ENCODE measurements at places on chromosomes 5 and 9.

DNA sequence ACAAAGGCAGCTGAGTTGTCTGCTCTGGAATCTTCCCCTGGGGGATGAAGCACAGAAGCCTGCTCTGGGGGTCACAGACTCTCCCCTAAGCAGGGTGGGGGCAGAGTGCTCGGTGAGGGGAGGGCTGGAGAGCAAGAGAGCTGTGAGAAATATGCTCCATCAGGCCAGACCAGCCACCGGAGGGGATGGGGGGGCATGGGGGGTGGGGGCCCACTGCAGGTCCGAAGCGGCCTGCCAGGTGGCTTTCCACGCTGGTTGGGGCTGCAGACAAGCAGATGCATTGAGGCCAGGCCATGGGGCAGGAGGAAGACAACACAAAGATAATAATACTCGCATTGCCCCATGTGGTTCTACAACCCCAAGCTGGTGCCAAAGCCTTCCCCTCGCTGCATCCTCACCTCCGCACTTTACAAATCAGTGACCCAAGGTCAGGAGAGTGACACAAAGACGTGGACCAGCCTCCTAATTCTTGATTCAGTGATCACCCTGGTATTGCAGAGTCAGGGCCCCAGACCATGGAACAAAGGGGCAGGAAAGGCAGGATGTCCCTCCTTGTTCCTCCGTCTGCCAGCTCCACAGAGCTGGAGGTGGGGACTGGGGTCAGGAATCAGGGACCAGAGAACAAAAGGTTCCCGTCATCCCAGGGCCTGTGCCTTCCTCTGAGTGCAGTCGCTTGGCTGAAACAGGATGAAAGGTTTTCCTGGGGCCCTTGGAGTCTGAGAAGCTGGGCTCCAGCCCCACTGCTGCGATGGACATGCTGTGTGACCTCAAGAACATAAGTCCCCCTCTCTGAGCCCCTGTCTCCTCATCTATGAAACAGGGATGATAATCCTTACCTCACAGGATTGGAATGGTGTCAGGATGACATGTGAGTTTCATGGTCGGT lies 37.2 kb upstream of the GABRP start:
- DNase-seq, result no peak

DNA sequence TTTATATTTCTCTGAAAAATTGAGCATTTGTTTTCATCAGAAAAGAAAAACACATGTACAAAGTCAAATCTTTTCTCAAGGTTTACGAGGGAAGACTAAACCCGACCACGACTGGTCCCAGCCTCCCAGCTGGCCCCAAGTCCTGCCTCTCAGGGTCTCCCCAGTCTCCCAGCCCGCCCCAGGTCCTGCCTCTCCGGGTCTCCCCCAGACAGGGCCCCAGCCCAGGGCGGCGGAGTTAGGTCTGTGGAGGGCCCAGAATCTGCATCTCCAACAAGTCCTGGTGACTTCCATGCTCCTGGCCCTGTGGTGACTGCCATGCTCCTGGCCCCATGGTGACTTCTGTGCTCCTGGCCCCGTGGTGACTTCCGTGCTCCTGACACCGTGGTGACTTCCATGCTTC lies 359.9 kb downstream of the IRX2 start:
- DNase-seq, result no peak

DNA sequence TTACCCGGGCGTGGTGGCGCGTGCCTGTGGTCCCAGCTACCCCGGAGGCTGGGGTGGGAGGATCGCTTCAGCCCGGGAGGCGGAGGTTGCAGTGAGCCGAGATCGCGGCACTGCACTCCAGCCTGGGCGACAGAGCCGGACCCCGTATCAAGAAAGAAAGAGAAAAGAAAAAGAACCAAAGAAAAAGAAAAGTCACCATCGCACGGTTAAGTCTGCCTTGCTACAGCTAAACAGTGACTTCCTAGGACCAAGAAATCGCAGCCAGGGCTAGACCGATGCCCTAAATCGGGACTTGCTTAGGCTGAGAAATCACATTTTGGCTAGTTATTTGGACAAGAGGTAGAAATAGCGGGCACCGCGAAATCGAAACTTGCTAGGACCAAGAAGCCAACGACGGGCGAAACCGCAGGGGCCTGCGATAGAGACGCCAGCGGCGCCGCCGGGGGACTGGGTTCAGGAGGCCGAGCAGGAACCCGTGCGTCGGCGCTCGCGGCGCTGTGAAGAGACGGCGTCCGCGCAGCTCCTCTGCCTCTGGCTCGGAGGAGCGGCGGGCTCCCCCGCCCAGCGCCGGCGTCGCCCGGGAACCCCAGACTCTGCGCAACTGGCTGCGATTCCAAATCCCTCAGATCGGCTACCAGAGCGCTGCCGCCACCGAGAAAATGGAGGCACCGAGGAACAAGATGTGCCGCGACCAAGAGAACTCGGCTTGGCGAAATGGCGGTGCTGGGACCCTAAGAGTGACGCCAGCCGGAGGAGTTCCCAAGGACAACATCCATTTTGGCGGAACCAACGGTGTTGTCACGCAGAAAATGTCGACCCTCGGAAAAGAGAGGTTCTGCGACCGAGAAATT lies 26.1 kb upstream of the ANXA2R start:
- DNase-seq, result peak; percentile 80

DNA sequence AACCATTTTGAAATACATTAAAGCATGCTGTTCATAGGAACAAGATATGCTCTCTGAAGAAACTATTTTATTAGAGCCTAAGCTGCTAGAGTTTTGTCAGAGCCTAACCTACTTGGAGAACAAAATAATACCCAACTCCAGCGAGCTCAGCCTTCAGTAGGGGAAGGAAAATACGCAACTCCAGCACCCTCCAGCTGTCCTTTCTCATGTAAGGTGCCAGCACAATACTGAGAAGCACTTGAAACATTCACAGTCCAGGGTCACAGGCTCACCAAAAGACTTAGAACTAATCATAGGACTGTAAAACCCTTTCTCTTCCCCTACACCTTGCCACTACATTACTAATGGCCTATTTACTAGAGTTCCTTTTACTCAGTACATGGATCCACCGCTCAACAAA lies 18.9 kb downstream of the DPYSL3 start:
- DNase-seq, result no peak

DNA sequence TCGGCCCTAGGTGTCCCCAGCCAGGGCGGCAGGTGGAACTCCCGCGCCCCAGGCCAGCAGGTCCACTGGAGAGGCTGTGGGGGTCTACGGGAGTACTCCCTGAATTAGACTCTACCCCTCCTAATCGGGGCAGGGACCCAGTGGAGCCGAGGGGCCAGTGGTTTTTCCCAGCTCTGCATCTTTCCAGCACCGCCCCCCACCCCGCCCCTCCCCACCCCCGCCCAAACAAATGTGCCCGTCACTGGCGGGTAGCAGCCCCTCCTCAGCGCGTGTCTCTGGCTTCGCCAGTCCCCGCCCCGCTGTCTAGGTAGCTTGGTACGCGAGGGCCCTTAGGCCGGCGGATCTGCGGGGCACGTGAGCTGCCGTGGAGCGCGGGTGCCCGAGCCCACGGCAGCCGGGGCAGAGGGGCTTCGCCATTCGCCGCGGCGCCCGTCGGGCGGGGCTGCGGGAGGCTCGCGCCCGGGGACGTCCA lies 7.0 kb downstream of the UNC5A start:
- peak; percentile 58 for DNase-seq

DNA sequence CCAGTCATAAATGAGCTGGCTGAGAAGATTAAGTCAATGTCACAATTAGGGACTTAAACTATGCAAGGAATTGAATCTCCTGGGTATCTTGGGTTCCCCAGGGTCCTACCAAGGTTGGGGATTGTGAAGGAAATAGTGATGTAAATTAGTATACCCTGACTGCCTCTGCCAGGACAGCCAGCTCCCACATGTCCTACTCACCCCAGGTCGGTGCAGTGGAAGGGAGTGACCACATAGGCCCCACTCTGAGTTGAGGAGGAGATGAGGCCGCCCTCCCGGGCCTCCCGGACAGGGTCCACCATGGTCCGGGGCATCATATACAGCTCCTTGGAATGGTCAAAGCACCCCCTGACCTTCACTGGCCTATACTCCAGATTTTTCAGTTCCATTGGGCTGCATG lies 2.7 kb downstream of the SURF1 start:
- DNase-seq, result no peak

DNA sequence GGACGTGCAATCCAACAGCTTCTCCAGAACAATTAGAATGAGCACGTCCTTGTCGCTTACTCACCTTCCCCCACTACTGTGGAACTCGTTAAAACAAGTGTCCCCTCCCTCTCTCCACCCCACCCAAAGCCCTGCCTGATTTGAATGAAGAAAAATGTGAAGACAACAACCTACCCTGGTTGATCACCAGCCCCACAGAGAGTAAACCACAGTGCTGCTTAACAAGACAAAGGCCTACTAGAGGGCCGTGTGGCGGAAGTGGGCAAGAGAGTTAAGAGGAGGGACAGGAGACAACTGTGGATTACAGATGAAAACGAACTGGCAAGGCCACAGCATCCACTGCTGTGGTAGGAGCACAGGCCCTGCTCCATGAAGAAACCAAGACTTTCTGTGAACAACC lies 51.1 kb downstream of the CDK5RAP2 start:
- DNase-seq, result peak; percentile 28

DNA sequence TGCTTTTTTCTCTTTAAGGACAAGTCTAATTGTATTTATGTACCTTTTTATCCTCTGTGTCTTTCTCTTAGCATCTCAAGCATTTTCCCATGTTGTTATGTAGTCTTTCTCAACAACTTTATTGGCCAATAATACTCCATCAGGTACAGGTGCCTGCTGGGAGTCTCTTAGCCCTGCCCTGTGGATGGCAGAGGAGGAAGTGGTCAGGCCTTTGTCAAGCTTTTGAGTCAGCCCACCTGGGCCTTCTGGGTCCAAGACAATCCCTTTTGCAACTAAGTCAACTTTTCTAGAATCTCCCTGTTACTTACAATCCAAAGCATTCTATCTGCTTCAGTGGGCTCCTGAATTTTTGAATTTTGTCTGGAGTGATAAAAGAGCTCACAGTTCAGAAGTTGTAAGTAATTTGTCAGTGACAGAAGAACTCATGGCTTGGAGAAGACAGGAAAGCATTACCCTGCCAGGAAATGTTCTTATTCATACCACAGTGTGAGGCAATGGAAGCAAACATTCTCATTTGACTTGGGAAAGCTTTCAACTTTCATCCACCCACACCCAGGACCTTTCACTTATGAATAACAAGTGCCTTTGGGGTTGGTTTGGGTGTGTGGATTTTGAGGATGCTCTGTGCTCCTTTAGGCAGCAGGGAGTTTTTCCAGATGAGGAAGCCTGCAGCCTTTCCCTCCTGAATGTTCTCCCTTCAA lies 200.0 kb upstream of the S1PR3 start:
- DNase-seq, result no peak

- no peak for DNase-seq
These were observed 21.9 kb downstream of the ASS1 start for GRCh38 chr9:130466537-130467217.

DNA sequence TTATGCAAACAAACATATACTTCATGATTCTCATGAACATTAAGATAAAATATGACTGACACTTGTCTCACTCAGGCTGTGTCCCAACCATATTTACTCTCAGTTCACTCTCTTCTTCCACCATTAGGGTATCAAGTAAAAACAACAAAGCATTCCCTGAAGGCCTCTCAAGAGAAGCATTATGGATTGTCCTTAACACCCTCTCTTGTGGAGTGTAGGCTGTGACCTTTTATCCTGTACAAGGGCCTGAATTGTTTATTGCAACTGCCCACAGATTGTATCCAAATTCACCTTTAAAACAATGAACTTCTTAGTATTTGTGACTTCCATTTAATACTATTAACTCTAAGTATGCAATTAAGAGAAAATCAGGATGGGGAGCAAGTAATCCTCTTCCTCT lies 78.1 kb downstream of the RICTOR start:
- DNase-seq, result no peak

DNA sequence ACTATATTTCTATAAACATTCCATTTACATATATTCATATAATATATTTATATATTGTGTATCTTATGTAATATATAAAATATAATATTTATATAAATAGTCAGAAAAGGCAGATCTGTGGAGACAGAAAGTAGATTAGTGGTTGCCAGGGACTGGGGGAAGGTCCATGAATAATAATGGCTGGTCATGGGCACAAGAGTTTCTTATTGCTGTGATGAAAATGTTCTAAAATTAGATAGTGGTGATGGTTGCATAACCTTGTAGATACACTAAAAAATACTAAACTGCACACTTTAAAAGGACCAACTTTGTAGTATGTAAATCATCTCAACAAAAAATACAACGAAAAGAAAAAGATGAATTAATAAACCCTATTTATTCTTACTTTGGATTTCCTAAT lies 47.3 kb downstream of the NUP155 start:
- no peak for DNase-seq

- DNase-seq, result no peak
These were observed 328.4 kb downstream of the ARHGEF28 start for GRCh38 chr5:73954381-73954780.

- DNase-seq, result no peak
These were observed 312.8 kb upstream of the CTNND2 start for GRCh38 chr5:12217039-12217438.

- DNase-seq, result no peak
These were observed 49.8 kb downstream of the SGCD start for GRCh38 chr5:156376751-156377150.

DNA sequence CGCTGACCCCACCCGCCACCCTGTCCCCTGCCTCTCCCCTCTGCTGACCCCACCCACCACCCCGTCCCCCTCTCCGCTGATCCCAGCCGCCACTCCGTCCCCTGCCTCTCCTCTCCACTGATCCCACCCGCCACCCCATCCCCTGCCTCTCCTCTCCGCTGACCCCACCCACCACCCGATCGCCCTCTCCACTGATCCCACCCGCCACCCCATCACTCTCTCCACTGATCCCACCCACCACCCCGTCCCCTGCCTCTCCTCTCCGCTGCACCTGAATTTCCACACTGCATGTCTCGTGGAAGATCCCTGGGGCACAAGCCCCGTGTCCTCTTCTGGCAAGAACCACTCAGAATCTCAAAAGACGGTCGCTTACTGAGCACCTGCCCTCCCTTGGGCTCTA lies 53.4 kb upstream of the OLFM1 start:
- no peak for DNase-seq

DNA sequence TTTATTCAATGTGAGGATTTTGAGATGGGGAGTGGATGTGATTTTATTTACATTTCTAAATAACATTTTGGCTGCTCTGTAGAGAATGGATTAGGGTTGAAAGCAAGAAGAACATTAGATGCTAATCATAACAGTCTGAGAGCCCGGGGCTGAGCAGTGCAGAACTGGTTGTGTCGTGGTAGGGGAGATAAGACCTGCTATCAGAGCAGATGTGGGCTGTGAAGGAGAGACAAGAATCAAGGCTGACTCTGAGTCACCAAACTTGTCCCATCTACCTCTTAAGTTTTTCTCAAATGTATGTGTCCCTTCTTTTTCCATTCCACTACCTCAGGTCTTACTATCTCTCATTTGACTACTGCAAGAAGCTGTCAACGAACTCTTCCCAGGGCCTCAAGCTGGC lies 35.4 kb upstream of the SLC28A3 start:
- no peak for DNase-seq

DNA sequence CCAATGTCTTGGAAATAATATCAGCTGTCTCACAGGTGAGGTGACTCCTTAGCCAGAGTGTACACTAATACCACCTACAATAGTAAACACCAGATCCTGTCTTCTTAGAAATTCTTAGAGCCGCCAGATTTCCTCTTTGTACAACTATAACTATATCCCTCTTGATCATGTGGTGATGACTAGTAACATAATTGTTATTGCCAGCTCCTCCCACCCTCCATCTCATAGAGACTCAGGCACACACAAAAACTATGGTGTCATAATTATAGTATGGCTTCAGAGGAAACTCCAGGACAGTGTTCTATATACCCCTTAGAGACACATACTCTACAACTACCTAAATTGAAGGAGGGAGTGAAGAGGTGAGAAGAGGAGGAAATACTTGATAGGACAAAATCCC lies 33.1 kb downstream of the PGGT1B start:
- DNase-seq, result no peak

Measured in WTC11 (cell line).